Germinal center (tissue), 1 donor: ENCODE measurements at places on chromosomes 4 and X.

DNA sequence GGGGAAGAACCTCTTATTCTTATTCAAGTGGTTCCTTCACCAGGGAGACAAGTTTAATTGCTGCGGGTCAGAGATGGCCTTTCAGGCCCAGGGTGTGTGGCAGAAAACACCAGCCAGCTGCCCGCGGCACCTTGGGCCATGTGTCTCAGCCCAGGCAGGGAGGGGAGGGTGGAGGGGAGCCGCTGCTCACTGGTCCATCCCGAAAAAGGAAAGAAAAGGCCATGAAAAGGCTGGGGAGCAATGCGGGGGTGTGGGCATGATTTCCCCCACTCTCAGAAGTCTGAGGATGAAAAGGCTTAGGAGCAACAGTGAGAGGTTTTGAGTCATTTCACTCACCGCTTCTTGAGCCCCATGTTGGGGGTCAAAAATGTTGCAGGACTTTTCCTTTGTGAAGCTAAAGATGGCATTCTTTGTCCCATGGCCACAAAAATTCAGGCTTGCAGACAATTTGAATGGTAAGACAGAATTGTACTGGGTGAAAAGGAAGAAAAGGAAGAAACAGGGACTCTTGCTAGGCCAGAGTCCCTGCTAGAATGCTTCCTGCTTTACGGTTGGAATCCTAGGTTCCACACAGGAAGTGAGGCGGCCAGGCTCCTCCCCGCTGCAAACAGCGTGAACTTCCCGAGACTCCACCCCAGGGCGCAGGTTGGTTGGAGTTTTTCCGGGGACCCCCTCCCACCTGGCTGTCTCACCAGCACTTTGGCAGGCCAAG, 17.4 kb upstream of the FAM47E start:
- DNase-seq: no peak

GRCh38 chrX:134526399-134526798, 66.4 kb downstream of the HPRT1 start:
- no peak for DNase-seq

- no peak for DNase-seq
Measured at GRCh38 chr4:109319684-109320083, 17.2 kb upstream of the COL25A1 start.

DNA sequence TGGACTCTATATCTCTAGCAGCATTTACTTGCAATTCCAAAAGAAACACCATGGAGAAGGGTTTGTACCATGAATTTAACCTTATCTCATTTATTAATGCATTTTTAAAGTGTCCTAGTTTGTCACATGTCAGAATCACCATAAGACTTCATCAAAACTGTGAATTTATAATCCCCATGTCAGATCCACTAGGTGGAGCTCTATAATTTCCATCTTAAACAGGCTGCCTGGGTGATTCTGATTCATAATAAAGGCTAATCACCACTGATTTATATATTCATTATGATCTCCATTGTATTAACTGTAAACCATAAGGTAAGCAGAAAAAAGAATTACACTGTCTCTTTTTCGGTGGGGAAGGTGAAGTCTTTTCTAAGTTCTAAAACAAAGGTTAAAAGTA, 4.0 kb downstream of the TCEAL2 start:
- no peak for DNase-seq

DNA sequence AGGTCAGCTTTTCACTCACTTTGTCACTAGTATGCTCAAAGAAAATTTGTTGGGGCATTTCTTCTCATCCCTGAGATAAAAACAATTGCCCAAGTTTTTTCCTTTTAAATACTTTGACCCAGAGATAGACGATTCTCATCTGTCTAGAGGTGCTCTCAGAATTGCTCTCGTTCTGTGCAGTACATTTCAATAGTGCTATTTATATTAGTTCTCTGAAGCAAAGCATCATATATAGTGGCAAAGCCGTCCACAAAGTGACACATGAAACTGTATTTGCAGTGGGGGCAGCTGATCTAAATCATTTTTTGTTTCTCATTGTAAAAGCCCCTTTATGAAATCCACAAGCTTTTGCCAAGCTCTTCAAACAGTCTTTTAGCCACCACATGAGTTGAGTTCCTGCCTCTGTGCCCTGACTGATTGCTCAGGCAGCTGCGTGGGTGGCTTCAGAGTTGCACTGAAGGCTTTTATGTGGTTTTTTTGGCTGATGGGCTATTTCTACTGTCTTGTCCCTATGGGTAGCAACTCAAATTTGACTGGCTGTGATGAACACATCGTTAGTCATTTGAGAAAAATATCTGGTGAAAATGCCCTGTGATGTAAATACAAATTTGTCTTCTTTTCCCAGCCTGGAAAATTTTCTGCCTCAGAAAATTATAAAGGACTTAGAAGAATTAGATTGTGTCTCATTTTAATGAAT, 119.1 kb upstream of the OTUD4 start:
- no peak for DNase-seq

DNA sequence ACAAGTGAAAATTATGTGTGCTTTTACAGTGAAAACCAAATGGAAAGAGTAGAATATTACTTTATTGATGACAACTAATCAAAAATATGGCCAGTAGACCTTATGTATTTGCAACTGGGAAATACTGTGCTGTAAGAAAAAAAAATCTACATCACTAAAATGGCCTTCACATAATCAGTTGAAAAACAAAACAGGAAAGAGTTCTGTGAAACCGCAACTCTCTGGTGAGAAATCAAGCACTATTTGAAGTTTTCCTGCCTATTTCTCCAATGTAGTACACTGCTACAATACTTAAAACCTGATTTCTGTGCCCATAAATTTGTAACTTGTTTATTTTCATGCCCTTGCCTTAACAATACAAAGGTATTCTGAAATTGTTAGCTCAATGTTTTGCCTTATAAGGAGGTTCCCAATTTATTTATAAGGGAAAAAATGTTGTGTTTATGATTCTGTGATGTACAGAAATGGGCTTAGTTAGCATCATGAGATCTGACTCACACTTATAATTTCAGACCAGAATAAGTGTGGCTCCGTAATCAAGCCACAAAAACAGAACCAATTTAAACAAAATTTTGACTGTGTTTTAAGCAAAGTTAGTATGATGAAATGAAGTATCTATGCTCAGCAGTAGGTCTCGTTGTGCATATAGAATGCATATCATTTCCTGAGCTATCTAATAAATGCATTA, 147.1 kb downstream of the FAT4 start:
- no peak for DNase-seq

- no peak for DNase-seq
Measured at GRCh38 chr4:174449944-174450785, 72.1 kb downstream of the HPGD start.

- no peak for DNase-seq
Measured at GRCh38 chr4:14994242-14994641, 8.0 kb upstream of the CPEB2 start.

DNA sequence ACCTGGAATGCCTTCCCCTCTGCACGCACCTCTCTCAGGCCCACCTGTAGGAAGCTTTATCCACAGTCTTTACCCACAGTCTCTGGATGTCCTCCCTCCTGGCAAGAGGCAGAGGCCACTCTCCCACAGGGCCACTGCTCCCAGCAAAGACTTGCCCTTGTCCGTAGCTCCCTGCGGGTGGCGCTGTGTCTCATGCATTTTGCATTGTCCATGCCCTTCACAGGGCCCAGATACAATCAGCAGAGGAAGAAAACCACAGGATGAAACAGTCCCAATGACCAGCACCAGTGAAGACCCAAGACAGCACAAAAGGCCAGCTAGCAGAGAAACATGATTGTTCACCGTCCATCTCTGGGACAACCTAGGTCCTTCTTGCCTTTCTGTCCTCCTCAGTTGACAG, 2.1 kb upstream of the NSG1 start:
- no peak for DNase-seq

- no peak for DNase-seq
Measured at GRCh38 chr4:54226404-54227255, 2.5 kb upstream of the PDGFRA start.

GRCh38 chrX:153897899-153898298, 6.6 kb upstream of the AVPR2 start:
- DNase-seq: no peak

GRCh38 chr4:137345597-137345996, 186.7 kb downstream of the PCDH18 start:
- no peak for DNase-seq

GRCh38 chr4:88333741-88334405, 44.8 kb upstream of the HERC6 start:
- DNase-seq: no peak

DNA sequence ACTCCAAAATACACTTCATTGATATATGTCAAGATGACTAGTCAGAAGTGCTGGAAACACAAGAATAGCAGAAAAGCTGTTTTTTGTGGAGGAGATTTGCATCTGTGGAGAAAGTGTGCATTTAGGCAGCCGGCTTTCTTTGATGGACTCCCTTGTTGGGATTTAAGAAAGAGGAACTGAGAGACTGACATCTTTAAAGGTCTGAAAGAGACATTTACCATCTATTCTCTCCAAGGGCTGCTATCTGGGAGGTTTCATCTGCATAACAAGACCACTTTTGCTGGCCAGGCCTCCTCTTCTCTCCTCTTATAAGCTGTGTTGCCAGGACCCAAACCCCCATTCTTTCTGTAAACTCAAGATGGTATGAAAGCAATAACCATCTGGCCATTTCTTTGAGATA, 1065.0 kb downstream of the NLGN4X start:
- no peak for DNase-seq

DNA sequence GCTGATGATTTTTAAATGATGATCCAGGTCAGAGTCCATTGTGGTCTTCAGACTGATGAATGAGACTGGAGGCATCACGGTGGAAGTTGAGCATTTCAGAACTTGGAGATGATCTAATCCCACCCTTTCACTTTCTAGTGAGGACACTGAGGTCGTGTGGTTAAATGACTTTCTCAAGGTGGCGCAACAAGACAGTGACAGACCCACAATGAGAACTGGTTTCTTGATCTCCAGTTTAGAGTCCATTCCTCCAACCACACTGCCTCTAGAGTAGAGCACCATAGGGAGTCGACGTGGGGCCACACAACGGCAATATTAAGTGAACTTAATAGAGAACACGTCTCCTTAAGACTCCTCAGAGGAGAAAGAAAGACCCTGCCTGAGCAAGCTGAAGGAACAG, 381.0 kb downstream of the UNC5C start:
- no peak for DNase-seq

DNA sequence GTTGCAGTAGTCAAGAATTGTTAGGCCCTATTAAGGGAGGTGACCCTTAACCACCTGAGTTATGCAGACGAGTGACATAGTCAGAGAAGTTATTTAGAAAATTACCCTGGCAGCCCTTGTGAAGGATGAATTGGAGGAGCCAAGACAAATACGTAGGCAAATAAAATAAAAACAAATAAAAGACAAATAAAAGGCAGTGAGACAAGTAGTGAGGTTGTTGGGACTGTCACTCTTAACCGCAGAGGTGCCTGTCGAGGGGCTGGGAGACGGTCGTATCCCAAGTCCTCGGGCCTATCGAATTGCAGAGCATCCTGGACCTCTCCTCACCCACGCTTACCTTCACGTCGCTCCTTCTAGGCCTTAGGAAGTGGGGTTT, 58.0 kb upstream of the ZC4H2 start:
- DNase-seq: no peak

- no peak for DNase-seq
Measured at GRCh38 chr4:5954056-5954760, 61.3 kb upstream of the CRMP1 start.

DNA sequence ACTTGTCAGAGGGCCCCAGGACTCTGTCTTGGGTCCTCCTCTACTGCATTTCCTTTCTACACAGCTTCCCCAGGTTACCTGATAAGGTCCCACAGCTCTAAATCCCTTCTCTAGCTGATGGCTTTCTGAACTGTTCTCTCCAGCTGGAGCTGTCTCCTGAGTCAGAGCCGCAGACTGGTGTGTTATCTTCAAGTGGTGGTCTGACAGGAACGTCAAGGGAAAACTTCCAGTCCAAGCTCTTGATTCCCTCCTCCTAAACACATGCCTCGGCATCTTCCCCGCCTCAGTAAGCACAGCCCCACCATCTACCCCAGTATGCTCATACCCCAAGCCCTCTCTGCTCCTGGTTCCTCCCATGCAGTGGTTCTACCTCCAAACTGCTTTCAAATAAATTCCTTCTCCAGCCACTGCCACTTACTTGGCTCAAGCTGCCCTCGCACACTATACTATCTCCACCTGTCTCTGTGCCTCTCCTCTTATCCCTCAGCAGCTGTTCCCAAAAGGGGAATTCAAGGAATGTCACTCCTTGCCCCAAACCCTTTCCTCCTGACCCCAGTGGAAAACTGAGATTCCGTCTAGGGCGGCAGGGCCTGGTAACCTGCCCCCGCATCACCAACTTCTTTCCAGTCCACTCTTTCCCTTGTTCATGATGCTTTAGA, 17.2 kb upstream of the CENPU start:
- no peak for DNase-seq

- peak; percentile 19 for DNase-seq
Measured at GRCh38 chr4:2537011-2537830, 774 bp downstream of the FAM193A start.

- peak; percentile 51 for DNase-seq
Measured at GRCh38 chrX:71629467-71629866, 11.2 kb upstream of the CXCR3 start.

DNA sequence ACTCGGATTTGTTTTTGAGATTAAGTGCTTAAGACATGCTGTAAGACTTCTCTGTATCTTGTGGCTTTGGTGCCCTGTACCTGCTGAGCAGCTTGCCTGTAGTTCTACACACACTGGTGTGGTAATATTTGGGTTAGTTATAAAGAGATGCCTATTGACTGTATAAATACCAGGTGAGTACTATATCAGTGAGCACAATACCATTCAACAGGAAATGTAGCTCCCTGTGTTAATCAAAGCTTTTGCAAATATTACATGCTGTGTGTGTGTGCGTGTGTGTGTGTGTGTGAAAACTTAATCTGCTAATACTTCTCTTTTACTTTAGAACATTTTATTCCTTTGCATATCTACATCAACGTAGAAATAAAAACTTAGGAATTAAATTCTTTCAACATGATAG, 30.1 kb downstream of the MYOZ2 start:
- no peak for DNase-seq

DNA sequence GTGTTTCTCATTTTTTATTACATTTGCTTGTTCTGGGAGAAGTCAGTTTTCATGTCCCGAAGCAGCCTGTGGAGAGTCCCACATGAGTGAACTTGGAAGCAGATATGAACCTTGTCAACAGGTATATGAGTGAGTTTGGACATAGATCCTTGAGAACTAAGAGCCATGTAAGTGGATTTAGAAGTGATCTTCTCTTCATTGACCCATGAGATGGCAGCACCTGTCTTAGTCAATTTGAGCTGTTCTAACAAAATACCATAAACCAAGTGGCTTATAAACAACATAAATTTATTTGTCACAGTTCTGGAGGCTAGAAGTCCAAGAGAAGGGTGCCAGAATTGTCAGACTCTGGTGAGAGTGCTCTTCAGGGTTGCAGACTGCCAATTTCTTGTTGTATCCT, 1043.8 kb downstream of the ADGRL3 start:
- no peak for DNase-seq

DNA sequence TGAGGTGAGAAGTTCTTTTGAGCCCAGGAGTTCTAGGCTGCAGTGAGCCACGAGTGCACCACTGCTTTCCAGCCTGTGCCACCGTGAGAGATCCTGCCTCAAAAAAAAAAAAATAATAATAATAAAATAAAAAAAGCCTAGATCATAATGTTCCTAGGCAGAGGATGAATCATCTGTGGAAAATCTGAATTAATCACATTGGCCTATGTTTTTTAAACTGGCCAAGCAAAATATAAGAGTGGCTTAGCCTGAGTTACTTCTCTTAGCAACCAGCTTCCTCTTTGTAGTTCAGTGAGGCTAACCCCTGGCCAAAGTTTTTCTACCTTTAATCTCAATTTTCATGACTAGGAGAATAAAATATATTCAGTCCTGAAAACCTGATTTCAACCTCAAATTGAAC, 614.6 kb downstream of the PPP4R3C start:
- DNase-seq: no peak
